ENCODE measurements at places on chromosomes 7 and 10. TPM values are rescaled to one million over a fixed set of nuclear protein-coding genes. Genes with fewer than 3 reads are reported as not detected.
A peak's percentile ranks its signal among the peaks of the same experiment; 100 is the strongest.

Gene SPDYE3
- total RNA-seq: not detected

Gene PFKP
- total RNA-seq: 85.2 TPM

Gene OR2A1
- not detected for total RNA-seq

Gene WEE2
- total RNA-seq: not detected

GRCh38 chr10:90998733-90999511 lies 78.0 kb upstream of the ANKRD1 start:
- H3K36me3 ChIP-seq: no peaks in the 10 kb centered on the region
- DNase-seq: no peak
- no peak overlapping the region for H3K27ac ChIP-seq

DNA sequence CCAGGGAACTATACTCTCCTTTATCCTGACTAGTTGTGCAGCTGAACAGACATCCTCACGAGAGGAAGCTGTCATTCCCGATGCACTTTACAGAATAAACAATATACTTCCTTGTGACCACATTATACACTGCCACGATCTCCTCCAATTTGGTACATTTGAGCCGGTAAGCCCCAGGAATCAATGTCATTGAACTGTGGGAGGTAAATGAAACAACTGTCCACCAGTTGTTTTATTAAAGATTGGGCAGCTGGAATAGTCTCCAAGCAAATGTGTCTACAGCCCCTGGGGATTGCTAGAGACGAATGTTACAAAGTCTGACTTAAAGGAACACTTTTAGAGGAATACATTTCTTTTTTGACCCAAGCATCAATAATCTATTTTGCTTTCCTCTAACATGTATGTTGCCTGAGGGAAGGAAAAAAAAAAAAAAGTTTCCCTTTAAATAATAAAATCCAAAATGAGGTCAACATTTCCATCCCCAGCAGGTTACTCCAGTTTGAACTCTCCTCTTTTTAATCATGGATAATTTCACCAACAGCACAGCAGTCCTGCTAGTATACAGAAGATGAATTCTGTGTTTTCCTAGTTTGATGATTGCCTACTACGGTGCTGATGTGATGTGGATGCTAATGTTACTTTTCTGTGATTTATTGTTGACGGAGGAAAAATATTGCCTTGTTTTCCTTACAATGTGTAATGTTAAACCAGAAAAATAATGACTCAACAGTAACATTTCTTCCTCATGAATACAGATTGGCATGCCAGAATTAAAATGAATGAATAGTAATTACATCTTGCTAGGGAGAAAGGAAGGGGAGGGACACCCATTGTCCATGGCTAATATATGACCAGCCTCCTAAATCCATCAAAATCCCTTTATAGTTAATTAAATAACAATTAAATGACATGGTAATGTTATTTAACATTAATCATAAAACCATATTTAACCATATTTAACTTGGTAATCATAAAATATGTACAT lies 360.9 kb downstream of the NEBL start:
- no peak for DNase-seq
- H3K4me1 ChIP-seq: no peaks in the 10 kb centered on the region
- no peaks in the 10 kb centered on the region for H3K27me3 ChIP-seq
- no peaks in the 10 kb centered on the region for H3K36me3 ChIP-seq
- no peak overlapping the region for H3K4me3 ChIP-seq

DNA sequence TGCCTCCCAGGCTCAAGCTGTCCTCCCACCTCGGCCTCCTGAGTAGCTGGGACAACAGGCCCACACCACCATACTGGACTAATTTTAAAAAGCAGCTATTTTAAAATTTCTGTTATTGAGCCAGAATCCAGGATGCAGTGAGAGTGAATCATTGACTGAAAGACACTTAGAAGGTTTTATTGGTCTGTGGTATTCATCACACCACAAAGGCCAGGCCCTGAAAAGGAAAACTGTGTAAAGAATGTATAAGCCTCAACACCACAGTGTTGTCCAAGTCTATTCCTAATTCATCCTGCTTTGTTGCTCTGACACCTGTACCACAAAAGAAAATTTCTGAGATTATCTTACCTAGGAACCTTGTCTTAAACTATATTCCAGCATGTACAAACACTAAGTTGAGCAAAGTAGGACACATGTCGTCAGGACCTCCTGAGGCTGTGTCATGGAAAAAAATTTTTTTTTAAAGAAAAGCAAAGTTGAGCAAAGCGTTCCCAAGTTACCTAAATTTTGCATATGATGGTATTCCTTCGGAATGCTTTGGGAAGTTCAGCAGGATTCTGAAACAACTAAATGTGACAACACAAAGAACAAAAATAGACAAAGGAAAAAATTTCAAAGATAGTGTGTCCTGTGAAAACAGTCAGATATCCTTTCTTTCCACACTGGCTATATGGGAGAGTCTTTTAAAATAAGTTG lies 129.6 kb upstream of the MKLN1 start:
- no peak overlapping the region for H3K27ac ChIP-seq
- H3K36me3 ChIP-seq: no peaks in the 10 kb centered on the region
- no peak overlapping the region for H3K4me3 ChIP-seq
- H3K27me3 ChIP-seq: no peaks in the 10 kb centered on the region

- H3K4me1 ChIP-seq: no peaks in the 10 kb centered on the region
- no peak within 1 kb of the TSS for H3K4me3 ChIP-seq
- no peaks in the 10 kb centered on the region for H3K36me3 ChIP-seq
- no peak for DNase-seq
- peaks cover 20% of the 10 kb centered on the region for H3K27me3 ChIP-seq
- H3K27ac ChIP-seq: no peak within 1 kb of the TSS
Measured at GRCh38 chr10:48274636-48275035, at the start of gene FRMPD2. FRMPD2 (minus strand) TSS chr10:48274696; CDS start chr10:48274567, 129 bp downstream.

DNA sequence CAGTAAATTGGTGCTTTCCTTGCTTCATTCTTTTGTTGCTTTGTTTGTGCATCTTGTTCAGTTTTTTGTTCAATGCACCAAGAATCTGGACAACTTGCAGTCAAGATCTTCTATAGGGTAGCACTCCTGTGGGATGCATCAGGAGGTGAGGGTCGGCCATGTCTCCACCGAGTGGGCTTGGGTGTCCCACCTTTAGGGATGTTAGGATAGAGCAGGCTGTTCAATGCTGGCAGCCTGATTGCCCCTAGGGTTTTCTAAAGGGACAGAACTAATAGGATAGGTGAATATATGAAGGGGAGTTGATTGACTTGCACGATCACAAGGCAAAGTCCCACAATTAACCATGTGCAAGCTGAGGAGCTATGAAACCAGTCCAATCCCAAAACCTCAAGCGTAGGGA lies 109.9 kb downstream of the GLRX3 start:
- H3K4me3 ChIP-seq: no peak overlapping the region
- H3K4me1 ChIP-seq: peaks cover 17% of the 10 kb centered on the region
- no peak for DNase-seq
- peaks cover 3% of the 10 kb centered on the region for H3K36me3 ChIP-seq
- H3K27me3 ChIP-seq: peaks cover 42% of the 10 kb centered on the region

DNA sequence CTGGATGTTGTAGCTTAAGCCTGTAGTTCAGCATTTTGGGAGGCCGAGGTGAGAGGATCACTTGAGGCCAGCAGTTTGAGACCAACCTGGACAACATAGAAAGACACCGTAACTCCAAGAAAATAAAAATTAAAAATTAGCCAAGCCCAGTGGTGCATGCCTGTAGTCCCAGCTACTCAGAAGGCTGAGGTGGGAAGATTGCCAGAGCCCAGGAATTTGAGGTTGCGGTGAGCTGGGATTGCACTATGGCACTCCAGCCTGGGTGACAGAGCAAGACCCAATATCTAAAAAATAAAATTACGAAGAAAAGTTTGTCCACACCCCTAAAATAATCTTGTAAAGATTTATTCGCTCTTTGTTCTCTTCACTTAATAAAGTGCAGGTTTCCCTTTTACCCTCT lies 951.0 kb downstream of the TYW1 start:
- no peak overlapping the region for H3K27ac ChIP-seq
- DNase-seq: no peak
- no peaks in the 10 kb centered on the region for H3K27me3 ChIP-seq
- no peak overlapping the region for H3K4me3 ChIP-seq
- H3K4me1 ChIP-seq: no peaks in the 10 kb centered on the region

DNA sequence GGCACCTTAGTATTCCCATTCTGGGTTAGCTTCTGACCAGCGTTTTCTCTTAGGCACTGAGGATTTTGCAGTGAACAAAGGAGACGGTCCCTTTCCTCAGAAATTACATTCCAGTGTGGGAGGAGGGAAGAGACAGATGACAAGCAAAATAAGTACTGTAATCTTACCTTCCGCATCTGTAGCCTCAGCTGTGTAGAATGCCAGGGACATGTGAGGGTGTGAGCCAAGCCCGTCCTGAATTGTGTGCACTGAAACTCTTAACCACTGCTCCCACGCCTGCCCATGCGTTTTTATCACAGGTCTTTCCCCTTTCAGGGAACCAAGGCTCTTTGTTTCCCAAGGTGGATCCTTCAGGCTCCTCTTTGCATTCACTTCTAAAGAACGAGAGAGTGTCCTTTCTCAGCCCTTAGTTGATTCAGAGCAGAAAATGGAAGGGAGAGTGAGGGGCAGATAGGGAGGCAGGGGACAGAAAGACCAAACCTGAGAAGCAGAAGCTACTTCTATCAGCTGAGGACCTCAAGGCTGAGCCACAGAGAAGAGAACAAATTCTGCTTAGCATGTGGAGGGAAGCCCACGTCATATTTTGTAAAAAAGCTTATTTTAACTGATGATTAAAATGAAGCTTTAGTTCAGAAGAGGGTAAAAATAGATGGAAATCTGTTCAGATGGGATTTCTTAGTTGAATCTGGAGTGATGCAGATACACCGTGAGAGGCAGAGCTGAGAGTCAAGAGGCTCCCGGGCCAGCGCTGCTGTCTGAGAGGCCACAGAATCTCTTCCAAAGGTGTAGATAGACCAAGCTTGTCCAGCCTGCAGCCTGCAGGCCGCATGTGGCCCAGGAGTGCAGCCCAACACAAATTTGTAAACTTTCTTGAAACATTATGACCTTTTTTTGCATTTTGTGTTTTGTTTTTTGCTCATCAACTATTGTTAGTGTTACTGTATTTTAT lies 122.5 kb downstream of the CCNY start:
- peak overlapping the region; percentile 7 for H3K4me3 ChIP-seq
- H3K36me3 ChIP-seq: no peaks in the 10 kb centered on the region
- H3K27ac ChIP-seq: no peak overlapping the region
- no peak for DNase-seq

DNA sequence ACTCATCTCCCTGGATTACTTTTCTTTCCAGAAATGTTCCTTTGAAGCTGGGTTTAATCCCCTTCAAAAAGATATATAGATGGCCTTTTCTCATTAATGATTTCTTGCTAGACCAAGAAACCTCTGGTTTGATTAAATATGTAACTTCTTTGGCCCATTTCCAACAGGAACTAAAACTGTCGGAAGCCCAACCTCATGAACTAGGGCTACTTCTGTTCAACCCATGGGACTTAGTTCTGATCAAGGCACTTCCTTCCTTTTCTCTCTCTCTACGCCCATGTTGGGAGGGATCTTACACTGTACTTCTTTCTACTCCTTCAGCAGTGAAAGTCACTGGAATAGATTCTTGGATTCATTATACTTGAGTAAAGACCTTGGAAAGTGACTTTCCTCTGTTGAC lies 83.6 kb downstream of the TMEM106B start:
- no peaks in the 10 kb centered on the region for H3K27me3 ChIP-seq
- no peak for DNase-seq
- no peak overlapping the region for H3K4me3 ChIP-seq
- H3K27ac ChIP-seq: no peak overlapping the region
- no peaks in the 10 kb centered on the region for H3K36me3 ChIP-seq
- no peaks in the 10 kb centered on the region for H3K4me1 ChIP-seq

DNA sequence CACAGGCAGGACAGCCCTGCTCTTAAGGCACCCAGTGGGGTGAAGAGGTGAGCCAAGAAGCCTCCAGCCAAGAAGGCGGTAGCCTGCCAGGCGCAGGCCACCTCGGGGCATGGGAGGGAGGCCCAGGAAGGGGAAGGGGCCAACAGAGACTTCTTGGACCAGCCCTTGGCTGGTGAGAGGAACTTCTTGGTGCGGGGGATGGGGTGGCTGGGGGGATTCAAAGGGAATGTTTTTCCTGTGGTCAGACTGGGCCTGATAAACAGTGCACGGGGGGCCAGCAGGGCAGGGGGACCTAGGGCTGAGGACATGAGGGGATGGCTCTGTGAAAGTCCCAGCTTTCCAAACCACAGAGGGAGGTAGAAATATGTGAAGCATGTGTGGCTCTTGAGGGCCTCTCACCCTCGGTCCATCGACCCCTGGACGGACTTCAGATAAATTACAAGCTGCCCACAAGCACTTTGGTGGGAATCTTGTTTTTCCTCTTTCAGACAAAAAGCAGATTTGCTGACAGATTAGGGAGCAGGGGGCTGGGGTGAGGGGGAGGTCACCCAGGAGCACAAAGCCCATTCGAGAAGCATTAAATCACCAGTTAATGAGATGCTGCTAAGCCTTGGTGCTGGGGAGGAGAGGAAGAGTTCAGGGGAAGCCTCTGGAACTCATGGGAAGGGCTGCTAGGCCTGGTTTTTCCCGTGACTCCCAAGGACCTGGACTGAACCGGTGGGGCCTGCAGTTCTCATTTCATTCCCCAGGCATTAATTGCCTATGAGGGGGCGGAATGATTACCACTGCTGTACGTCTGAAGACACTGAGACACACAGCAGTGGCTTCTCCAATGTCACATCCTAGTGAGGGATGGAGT lies 11.3 kb downstream of the CRYGN start:
- no peaks in the 10 kb centered on the region for H3K36me3 ChIP-seq
- H3K4me3 ChIP-seq: no peak overlapping the region
- H3K4me1 ChIP-seq: peaks cover 49% of the 10 kb centered on the region
- H3K27ac ChIP-seq: no peak overlapping the region
- H3K27me3 ChIP-seq: no peaks in the 10 kb centered on the region

GRCh38 chr10:125343118-125343925 lies 183.0 kb upstream of the CTBP2 start:
- H3K36me3 ChIP-seq: no peaks in the 10 kb centered on the region
- no peak overlapping the region for H3K27ac ChIP-seq
- no peak for DNase-seq
- no peak overlapping the region for H3K4me3 ChIP-seq
- peaks cover 11% of the 10 kb centered on the region for H3K27me3 ChIP-seq
